ENCODE measurements at places on chromosomes 4 and X.

GRCh38 chr4:849478-850175 is 23.7 kb upstream of the CPLX1 start:
- no peak for DNase-seq

DNA sequence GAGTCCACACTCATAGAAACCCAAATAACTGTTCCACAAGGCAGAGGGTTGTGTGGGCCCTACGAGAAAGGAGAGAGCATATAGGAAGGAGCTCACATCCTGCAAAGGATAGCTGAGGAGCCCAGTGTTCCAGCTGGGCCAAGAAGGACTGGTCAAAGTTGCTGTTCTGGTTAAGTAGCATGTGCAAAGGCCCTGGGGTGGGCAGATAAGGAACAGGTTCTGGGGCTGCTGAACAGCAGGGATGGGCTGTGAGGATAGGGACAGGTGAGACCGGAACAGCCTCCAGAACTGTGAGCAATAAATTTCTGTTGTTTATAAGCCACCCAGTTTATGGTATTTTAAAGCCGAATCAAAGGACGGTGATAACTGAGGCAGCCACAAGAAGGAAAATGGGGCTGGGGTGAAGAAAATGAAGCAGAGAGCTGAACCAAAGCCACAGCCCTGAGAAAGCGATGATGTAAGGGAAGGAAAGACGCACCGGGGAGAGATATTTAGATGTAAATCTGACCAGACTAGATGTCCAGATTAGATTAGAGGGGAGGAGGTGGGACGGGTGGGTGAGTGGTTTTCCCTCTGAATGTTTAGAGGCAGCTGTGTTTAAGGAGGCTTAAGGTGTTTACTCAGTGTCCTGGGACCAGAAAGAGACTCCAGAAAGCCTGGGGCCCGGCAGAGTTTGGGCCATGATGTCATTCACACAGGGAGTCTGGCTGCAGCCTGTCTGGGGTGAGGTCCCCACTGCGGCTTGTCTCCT is 180.8 kb upstream of the BCOR start:
- no peak for DNase-seq

GRCh38 chr4:128820671-128821070 is 11.2 kb downstream of the JADE1 start:
- no peak for DNase-seq

GRCh38 chrX:149830192-149830873 is 48.6 kb downstream of the MAGEA9 start:
- DNase-seq, result peak; percentile 79

DNA sequence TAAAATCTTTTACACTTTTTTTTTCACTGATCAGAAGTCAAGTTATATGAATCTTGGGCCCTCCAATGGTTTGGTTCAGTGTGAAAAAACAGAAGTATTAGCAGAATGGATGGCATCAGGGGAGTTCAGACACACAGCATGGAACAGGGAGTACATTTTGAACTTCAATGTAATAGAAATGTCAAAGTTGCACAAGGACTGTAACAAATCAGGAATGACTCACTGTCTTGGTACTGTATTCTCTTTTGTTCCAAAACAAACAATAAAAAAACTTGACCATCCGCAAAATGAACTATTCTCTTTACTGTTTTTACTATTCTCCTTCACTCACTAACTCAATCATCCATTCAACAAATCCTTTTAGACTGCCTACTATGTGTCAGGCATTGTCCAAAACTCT is 401.0 kb downstream of the FSTL5 start:
- no peak for DNase-seq

DNA sequence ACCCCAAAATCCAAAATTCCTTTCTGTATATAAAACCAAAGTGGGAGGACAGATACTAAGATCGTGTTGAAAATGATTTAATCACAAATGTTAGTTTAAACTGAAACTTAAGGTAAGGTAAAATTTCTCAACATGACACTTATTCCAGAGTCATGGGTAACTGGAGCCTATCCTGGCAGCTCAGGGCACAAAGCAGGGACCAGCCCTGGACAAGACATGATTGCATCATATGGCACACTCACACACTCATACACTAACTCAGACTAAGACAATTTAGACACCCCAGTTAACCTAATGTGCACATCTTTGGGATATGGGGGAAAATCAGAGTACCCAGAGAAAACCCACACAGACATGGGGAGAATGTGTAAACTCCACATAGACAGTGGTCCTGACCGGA is 244.1 kb upstream of the TEX13A start:
- no peak for DNase-seq

- DNase-seq, result no peak
These were observed 633.8 kb upstream of the CT83 start for GRCh38 chrX:117096528-117096927.

GRCh38 chr4:154822775-154823174 is 41.7 kb downstream of the RBM46 start:
- DNase-seq, result no peak

DNA sequence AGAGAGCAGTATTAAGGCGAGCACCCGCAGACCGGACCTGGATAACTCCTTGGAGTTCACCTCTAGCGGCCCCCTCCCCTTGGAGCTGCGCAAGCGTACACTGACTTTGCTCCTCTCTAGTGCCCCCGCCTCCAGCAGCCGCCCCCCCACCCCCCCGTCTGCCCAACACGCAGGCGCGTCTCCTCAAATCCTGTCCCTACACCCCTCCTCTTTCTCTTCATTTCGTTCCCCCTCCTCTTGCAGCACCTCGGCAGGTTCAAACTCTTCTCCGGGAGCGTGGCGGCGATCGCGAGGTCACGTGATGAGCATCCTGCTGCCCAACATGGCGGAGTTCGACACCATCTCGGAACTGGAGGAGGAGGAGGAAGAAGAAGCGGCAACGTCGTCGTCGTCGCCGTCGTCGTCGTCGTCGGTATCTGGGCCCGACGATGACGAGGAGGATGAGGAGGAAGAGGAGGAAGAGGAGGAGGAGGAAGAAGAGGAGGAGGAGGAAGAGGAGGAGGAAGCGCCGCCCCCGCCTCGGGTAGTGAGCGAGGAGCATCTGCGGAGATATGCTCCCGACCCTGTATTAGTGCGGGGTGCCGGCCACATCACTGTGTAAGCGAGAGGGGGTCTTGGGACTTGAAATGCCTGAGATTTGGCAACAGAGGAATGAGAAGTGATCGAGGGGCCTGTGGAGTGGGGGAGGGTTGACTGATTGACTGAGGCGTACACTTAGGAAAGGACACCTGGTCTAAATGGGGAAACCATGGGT is at the start of gene CHIC1:
Gene CHIC1, plus strand, starts transcription at position 214 of the 754 bp plus-strand sequence. Its CDS starts 88 bp downstream, at position 302.
- peak; percentile 85 for DNase-seq

Data from H9 (cell line).